CD4-positive, alpha-beta memory T cell (primary cell): ENCODE measurements at places on chromosomes 2 and 18.

- no peak for DNase-seq
Observed at GRCh38 chr2:74493546-74493945, 5.9 kb downstream of the LBX2 start.

DNA sequence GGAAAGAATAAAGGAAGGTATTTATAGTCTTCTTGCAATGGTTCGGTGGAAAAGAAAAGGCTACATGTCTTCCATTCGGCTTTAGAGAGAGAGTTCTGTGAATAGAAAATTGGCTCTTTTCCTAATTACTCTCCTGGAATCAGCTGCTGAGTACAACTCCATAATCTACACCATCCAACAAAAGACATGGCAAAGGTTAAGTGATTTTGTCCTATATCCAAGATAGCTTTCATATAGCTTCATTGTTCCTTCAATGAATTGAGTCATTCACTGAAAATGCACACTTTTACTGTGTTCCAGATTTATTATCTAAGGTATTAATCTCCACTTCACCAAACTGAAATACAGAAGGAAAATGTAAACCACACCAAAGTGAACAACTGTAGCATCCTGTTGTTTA lies 514.5 kb downstream of the LRRTM4 start:
- DNase-seq = no peak

- DNase-seq = no peak
Observed at GRCh38 chr2:36859366-36859792, 107.0 kb downstream of the STRN start.

- no peak for DNase-seq
Observed at GRCh38 chr2:241561832-241562231, 3.3 kb downstream of the BOK start.

- DNase-seq = no peak
Observed at GRCh38 chr18:7584646-7585275, 17.6 kb downstream of the PTPRM start.
